Osteocyte (in vitro differentiated cells): ENCODE measurements at places on chromosomes 7 and 10.

DNA sequence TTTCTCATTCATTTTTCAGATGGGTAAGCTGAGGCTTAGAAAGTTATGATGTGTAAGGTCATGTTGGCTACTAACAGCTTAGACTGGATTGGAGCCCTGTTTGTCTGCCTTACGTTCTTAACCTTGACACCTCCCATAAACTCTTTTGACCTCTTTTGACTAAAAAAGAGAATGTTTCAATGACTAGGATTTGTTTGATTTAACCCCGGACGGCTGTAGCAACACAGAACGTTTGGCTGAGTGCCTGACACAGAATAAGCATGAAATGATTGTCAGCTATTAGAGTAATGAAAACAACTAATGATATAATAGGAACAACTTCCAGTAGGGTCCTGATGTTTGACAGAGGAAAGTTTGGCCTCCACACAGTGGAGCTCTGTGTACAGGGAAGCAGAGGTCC is 83.3 kb upstream of the PDZD8 start:
- no peak for DNase-seq

DNA sequence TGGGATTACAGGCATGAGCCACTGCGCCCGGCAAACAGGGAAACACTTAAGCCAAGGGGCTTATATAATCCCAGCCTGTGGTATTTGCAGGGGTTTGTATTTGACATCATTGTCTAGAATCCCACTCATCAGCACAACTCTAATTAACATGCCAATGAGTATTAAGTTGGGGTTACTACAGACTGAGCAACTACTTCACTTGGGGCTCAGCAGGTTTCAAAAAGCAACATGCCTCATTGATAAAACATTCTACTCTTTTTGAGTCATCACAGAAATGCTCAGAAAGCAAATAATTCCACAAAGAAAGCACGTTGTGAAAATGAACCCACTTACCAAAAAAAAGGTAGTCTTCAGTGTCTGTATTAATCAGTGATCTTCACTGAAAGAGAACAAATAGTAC is 236.9 kb upstream of the CELF2 start:
- no peak for DNase-seq

GRCh38 chr10:57818522-57818921 is 449.2 kb downstream of the IPMK start:
- no peak for DNase-seq

- no peak for DNase-seq
These were observed 85.1 kb upstream of the PPIF start for GRCh38 chr10:79262131-79262530.

DNA sequence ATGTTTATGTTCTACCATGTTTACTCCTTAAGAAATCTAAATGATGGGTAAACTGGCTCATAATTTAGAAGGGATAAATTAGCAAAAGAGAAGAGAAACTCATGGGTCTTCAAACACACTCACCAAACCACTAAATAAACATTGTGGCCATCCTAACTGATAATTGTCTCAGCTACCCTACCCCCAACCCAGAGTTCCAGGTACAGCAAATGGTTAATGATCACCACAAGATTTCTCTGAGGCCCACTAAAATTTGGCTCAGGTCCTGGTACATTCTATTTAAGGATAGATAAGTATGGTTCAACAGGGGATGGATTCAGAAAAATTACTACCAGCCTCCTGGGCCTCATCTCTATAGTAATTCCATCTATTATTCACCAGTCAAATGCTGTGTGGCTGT is 21.4 kb downstream of the SLC25A13 start:
- DNase-seq, result no peak

DNA sequence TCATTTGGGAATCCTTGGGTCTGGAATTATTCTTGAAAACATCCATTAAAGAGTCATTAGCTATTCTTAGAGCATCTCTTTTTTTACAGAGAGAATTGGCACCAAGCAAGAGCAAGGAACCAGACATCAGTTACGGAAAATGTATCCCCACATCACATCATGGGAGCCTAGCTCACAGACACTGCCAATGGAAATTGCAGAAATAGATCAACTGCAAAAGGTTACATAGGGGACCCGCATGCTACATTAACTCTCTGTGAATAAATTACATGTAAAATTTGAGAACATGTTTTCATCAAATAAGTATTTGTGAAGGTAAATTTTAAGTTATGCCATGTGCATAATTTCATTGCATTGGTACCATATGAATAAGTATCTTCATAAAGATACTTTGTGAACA is 224.8 kb downstream of the ZNF248 start:
- no peak for DNase-seq

- no peak for DNase-seq
These were observed 127.6 kb upstream of the SLC26A5 start for GRCh38 chr7:103573479-103574058.
